ENCODE measurements at places on chromosomes 6 and 20. TPM values are rescaled to one million over a fixed set of nuclear protein-coding genes. Genes with fewer than 3 reads are reported as not detected.

The GMPR gene
- 29.3 TPM for total RNA-seq

The SLC17A9 gene
- 18.7 TPM for total RNA-seq

The TEAD3 gene
- 49.1 TPM for total RNA-seq

The TINAG gene
- total RNA-seq = not detected

The C6orf58 gene
- not detected for total RNA-seq

The ZC2HC1B gene
- total RNA-seq = not detected

The BMP7 gene
- 11.0 TPM for total RNA-seq

The VEGFA gene
- total RNA-seq = 193 TPM

The RIMS1 gene
- total RNA-seq = 45.2 TPM

The RBM39 gene
- 358 TPM for total RNA-seq

DNA sequence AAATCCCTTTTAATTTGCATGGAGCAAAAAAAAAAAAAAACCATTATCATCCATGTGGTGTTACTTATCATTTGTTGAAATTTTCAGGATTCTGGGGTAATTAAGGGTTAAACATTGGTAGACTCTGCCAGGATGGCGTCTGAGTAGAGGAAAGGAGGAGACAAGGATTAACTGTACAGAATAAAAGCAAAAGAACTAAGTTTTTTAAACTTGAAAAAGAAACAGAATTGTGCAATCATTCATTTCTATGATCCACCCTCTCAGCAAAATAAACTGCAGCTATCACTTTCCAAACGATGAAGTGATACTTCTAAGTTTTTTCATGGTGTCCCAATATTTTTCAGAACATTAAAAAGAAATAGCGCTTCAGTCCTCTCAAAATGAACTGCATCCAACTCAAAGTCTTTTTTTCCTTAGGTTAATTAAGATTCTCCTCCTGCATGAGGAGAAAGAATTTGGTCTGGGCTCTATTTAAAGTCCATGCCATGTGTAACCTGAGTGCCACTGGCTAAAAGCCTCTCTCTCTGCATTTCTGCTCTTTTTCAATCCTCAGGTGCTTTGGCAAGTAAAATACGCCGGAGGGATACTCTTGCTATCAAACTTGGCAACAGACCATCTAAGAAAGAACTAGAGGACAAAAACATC lies 69.5 kb upstream of the LTV1 start:
- DNase-seq = no peak

DNA sequence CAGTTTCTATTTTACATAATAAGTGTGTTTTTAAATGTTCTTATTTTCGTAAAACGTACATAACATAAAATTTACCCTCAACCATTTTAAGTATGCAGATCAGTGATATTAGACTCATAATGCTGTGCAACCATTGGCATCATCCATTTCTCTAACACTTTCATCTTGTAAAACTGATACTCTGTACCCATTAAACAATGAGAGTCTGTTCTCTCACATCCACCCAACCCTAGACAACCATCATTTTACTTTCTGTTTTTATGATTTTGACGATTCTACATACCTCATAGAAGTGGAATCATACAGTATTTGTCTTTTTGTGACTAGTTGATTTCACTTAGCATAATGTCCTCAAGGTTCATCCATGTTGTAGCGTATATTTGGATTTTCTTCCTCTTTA lies 140.4 kb downstream of the TINAG start:
- no peak for DNase-seq

GRCh38 chr20:45969712-45970634 lies 2.0 kb downstream of the ZNF335 start:
- peak; percentile 75 for DNase-seq

DNA sequence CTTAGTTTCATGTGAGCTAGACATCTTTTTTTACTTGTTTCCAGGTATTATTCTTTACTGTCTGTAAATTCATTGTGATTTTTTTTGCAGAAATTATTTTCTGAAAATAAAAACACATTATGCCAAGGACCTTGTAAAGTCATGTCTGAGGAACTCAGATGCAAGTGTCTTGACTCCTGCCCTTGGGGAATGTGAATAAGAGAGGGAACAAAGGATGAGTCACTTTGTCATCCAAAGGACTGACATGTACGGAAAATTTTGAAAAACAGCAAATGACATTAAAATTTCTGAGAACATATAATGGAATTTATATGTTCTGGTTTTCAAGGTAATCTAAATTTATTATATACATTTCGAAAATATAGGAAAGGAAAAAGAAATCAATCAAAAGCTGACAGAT lies 660.4 kb downstream of the CD109 start:
- no peak for DNase-seq

GRCh38 chr20:64065974-64066343 lies 3.0 kb downstream of the TCEA2 start:
- no peak for DNase-seq

DNA sequence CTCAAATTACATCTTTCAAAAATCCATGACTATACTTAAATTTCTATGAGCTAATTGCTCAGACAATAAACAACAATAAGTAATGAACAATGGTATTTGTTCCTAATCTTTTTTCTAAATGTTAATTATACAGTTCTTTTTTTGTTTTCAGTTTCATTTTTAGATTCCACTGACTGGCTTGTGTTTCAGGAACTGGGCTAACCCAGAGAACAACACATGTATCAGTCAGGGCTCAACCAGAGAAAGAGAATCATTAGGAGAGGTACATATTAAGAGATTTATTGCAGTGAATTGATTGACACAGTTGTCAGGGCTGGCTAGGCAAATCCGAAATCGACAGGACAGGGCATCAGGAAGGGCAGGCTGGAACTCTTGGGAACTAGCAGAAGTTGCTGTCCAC lies 182.8 kb downstream of the GRM1 start:
- no peak for DNase-seq

GRCh38 chr20:53748176-53748575 lies 154.5 kb upstream of the ZNF217 start:
- DNase-seq = no peak

DNA sequence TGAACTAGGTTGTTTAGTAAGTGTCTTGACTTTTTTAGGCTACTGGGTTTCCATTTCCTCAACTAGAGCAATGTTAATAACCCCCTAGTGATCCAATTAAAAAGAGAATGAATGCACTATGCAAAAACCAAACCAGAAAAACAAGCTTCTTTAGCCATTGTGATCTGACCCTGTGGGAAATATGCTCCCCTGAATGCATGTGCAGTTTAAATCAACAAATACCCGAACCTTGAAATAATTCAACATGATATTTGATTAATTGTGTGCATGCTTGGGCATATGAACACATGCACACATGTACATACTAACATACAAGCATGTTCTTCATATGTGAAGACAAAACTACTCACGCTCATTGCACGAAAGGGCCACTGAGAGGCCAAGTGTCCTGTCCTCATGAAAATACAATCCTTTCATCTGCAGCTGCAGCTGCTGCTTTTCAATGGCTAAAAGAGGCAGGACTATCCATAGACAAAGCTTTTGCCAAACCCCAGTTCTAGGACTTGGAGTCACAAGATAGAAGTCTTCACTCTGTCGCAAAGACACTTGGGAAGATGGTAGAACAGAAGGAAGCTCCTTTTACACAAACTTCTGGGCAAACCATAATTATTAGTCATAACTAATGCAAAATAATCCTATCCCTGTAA lies 207.1 kb upstream of the POU3F2 start:
- no peak for DNase-seq

DNA sequence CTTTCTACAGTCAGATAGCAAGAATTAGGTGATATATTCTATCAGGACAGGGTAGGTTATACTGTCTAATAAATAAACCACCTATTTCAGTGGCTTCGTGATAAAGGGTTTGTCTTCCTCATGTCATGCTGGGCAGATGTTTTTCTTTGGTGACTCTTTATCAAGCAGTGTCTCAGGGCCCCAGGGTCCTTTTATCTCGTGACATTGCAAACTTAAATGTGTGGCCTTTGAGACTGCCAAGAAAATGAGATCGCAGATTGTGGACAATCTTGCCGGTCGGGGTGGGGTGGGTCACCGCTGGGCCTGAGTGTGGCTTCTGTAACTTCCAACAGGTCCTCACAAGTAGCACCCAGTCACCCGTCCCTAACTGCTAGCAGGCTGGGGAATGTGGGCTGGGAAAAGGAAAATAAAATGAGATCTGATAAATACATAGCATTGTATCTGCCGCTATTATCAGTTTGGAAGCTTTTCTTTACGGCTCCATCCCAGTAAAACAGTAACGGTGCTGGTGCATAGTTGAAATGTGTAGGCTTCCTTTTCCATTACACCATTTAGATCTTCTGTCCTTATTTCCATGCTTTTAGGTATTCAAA lies 50.5 kb upstream of the BMP6 start:
- DNase-seq = no peak

DNA sequence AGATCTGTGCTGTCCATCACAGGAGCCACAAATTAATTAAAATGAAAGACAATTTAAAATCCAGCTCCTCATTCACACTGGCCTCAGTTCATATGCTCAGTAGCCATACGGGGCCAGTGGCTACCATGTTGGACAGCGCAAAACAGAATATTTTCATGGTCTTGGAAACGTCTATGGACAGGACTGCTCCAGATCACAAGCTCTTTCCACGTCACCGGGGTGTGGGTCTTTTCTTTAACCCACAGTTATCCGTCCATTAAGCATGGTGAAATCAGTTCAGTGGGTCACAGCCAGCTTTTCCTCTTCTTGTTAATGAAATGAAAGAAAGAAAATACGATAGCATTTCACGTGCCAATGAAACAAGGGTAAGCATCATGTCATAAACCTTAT lies 24.1 kb downstream of the GFOD1 start:
- no peak for DNase-seq

DNA sequence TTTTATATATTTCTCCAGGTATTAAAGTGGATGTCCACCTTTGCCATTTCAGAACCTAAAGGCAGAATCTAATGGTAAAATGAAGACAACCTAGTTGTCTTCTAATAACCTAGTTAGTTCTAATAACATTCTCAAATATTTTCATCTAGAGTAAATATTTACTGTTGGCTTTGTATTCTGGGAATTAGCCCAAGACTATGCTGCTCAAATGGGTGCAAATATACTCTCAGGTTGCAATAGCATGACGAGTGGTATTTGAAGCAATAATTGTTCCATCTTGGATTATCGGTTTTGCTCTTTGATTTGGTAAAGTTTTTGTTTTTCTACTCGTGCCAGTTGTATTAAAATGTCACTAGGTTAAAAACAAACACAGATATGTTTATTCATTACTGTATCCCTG lies 21.0 kb upstream of the RSPH4A start:
- no peak for DNase-seq

GRCh38 chr6:85680388-85680787 lies 37.7 kb upstream of the SYNCRIP start:
- no peak for DNase-seq

GRCh38 chr20:8953300-8953699 lies 115.6 kb upstream of the PLCB4 start:
- no peak for DNase-seq

DNA sequence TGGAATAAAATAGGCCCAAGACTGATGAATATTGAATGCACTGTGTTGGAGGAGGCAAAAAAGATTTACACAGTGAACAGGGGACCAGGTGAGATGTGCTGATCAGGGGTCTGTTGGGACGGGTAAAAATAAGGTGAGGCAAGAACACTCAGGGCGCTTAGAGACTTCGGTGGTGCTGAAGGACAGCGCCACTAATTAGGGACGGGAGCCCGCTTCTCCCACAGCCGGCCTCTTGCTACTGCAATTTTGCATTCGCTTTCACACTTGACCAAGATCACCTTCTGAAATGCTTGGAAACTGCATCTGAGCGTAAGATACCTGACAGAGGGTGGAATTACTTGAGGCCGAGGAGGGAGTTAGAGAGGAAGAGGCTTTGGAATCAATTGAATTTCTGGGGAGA lies 7.3 kb downstream of the TFAP2D start:
- peak; percentile 61 for DNase-seq

DNA sequence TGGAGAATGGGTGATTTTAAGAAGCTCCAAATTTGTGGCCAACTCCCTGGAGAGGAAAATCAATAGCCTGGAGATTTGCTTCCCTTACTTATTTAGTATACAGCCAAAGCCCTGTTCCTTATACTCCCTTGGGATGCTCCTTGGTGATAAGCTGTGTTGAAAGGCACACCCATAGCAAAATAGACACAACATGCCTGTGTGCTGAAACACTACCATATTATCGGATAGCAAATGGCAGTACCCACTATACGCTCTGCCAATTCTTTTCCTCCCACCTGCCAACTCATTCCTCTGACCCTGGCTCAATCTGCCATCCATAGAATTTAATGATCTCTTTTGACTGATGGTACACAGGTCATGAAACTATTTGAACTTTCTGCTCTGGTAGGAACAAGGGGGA lies 98.2 kb downstream of the CLIC5 start:
- DNase-seq = no peak

GRCh38 chr20:34729416-34729815 lies 25.3 kb downstream of the TP53INP2 start:
- no peak for DNase-seq

- DNase-seq = no peak
These were observed 280.4 kb downstream of the PTPRK start for GRCh38 chr6:128240024-128240428.

DNA sequence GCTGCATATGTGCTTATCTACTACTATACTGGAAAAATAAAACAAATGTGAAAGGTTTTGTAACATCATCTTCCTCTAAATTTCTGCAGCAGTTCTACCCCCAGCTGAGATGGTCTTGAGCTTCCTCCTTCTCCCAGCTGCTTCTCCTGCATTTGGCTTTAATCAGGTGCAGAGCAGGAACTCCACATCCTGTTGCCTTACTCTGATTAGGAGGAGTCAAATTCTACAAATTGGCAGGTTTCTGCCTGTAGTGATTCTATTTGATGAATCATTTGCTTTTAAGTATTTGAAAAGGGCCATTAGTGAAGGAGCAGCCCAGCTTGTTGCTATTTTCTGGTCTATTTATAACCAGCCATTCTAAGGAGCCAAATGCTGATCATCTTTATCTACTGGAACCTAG lies 224.5 kb downstream of the GMDS start:
- no peak for DNase-seq

DNA sequence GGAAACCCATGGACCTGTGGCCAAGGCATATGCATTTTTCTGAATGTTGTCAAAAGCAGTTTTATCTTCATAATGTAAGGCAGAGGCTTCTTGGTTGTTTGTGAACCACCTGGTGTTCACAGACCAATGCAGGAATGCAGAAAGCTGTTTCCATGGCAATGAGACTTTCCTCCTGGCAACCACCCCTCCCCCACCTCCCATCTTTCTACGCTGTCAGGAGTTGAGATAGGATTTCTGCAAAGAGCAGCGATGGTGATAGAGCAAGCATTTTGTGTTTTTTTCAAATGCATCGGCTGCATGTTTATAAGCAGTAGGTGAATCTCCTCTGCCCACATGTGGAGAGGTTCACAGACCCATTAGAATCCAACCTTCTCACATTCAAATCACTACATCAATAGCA lies 114.1 kb upstream of the SMLR1 start:
- no peak for DNase-seq

All from stomach (tissue), 19 donors.